ENCODE measurements at places on chromosomes 1 and 21.
A peak's percentile ranks its signal among the peaks of the same experiment; 100 is the strongest.

DNA sequence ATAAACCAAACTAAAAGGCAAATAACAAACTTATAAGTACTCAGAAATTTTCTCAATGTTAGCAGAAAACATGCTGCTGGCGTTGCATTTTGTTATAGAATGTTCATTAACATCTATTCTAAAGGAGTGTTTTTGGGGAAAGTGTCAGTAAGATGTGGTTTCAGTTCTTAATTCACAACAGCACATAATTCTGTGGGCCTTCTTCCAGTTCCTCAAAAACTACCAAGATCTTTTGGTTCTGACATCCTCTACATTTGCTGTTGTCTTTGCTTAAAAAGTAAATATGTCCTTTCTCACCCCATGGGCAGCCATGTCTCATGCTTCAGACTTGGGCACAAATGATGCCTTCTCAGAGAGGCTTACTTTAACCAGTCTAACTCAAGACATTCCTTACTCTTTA is 152.5 kb downstream of the CDC7 start:
- no peak for DNase-seq

DNA sequence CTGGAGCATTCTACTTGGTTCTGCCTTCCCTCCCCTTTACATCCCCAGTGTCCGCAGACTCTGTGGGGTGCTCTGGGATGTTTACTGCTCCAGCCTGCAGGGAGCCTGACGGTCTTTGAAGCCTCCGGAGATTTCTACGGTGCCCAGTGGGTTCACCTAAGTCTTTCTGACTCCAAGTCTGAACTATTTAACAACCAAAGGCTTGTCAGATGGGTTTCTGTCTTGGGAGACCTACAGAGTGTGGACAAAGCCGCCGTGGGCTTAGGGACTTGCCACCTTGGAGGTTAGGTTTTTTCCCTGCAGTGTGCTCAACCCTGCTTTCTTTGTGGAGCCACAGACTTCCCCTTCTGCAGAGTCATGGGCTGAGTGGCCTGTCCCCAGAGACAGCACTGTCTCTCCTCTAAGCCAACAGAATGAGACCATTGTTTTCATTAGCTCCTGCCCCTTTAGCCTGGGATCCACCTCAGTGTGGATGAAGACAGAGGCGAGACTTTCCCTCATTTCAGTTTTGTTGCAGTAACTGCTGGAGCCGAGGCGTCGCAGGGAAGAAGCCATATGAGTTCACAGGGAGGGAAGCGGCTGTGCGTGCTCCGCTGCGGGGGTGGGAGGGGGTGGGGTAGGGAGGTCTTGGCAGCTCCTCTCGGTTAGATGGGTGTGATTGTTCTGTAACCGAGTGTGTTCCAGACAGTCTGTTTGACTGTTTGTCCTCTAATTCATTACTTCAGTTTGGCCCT is 120.7 kb downstream of the CNIH3 start:
- DNase-seq = no peak

- peak; percentile 5 for DNase-seq
These were observed 113.1 kb upstream of the BMP8A start for GRCh38 chr1:39378377-39378776.

GRCh38 chr1:15384301-15384901 is 25.3 kb upstream of the EFHD2 start:
- DNase-seq = no peak

GRCh38 chr1:192700834-192701271 is 64.9 kb downstream of the RGS13 start:
- DNase-seq = no peak

- DNase-seq = no peak
These were observed 415.0 kb downstream of the DPYD start for GRCh38 chr1:97505816-97506215.

- DNase-seq = no peak
These were observed 5.0 kb upstream of the RNF2 start for GRCh38 chr1:185040408-185040735.

- DNase-seq = no peak
These were observed 73.7 kb upstream of the FGGY start for GRCh38 chr1:59223198-59223597.

DNA sequence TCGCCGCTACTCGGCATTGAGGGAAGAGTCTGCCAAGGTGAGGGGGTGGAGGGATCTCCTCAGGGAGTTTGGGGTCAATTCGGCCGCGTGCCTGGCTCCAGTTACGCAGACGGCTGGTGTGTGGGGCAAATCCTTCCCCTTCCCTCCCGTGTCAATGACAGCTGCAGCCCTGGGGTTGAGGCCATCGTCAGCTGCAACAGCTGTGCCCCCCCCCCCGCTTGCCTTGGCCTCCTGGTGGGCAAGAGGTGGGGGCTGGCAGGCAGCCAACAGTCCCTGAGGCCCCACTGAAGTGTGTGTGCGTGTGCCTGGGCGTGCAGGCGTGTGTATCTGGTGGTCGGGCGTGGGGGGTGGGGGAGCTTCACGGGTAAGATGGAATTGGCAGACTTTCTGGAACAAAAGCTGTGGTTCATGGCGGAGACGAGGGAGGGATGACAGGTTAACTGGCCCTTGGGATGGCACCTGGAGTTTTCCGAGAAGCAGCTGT is 25.6 kb downstream of the PPFIA4 start:
- no peak for DNase-seq

DNA sequence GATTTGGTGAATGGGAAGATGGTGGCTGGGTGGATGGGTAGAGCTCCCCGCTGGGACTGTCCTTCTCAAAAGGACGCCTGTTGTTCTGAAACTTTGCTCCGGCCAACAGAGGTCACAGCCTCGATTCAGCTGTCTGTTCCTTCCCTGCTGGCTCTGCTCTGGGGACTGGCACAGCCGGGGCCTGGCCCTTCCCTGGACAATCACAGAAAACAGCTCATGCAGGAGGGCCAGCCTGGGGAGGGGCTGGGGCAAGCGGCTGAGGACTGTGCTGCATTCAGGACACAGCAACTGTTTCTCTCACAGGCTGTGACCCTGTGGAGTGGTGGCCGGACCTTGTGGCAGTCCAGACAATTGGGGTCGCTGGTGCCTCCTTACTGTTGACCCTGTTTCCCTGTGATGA is 110.7 kb upstream of the TMEM51 start:
- no peak for DNase-seq

DNA sequence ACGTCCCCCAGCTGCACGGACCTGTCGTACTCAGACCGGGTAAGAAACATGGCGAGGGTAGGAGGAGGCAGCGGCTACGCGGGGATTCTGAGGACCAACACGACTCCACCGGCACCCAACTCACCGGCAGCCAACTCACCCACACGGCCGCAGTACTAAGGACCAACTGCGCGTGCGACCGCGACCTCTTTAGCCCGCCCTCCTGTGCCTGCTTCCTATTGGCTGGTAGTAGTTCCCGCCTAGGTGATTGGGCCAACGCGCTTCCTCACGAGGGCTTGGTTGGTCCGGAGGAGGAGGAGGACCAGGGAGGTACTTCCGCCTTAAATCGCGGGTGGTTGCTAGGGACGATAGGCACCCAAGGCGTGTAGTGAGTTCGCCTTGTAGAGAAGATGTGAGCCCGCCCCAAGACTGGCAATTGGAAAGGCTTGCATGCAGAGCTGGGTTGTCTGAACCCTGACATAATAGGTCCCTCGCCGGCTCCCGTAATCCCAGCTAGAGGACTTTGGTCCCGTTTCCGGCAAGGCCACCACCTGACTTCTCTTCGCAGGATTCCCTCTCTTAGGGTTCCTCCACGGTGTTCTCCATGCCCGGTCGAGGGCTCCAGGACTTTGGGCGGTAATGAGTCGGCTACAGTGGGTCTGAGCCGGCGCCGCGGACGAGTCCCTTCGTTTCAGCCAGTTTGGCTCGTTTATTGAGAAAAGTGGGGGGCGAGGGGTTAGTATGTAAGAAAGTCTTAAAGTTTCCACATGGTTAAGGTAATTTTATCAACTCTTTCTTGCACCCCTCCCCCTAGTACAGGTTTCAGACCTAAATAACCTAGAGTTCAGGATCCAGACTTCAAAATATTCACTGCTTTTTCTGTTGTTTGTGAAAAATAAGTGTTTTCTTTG is at the start of gene PSMA5:
TSS of gene PSMA5 (minus strand) at position 168 of the 890 bp plus-strand sequence. CDS start at position 50, 118 bp downstream.
- DNase-seq = peak; percentile 99

GRCh38 chr1:161379071-161379470 is 11.4 kb upstream of the CFAP126 start:
- DNase-seq = no peak

- DNase-seq = no peak
These were observed 1.3 kb downstream of the NEK7 start for GRCh38 chr1:198157847-198158725.

DNA sequence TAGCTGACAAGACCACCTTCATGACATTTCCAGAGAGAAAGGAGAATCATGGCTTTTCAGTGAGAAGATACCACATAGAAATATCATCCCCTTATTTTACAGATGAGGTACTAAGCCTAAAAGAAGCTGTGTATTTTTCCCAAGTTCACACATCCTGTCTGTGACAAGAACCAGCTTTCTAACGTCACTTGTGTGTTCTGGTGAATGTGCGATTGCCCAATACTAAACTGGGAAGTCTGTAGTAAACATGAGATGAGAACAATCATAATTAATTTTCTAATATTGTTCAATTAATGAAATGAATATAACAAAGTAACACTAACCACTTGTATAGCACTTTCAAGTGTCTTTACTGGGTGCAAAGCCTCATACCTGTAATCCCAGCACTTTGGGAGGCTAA is 46.0 kb downstream of the PTGER3 start:
- DNase-seq = no peak

GRCh38 chr1:24902471-24902891 is 27.6 kb downstream of the RUNX3 start:
- DNase-seq = no peak

DNA sequence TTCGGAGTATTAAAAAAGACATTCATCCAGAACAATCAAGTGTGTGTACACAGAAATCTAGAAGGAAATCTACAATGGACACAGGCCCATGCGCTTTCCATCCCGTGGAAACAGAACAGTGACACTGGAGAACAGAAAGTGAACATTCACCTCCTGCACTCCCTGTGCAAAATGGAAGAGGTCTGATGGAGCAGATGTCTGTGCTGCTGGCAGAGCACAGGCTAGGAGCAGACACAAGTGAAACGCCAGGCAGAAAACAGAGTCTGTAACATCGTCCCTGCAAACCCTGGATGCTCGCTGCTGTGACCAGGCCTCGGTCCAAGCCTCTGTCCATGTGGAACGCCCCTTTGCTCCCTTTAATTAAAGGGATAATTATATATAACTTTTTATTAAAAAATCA is 36.1 kb downstream of the SLC45A1 start:
- DNase-seq = no peak

DNA sequence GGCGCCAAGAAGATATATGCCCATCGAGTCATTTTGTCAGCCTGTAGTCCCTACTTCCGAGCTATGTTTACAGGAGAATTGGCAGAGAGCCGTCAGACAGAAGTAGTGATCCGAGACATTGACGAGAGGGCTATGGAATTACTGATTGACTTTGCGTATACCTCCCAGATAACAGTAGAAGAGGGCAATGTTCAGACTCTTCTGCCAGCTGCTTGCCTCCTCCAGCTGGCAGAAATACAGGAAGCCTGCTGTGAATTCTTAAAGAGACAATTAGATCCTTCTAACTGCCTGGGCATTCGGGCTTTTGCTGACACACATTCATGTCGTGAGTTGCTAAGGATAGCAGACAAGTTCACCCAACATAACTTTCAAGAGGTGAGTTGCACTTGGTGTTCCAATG is 19.1 kb downstream of the KLHL20 start:
- no peak for DNase-seq

DNA sequence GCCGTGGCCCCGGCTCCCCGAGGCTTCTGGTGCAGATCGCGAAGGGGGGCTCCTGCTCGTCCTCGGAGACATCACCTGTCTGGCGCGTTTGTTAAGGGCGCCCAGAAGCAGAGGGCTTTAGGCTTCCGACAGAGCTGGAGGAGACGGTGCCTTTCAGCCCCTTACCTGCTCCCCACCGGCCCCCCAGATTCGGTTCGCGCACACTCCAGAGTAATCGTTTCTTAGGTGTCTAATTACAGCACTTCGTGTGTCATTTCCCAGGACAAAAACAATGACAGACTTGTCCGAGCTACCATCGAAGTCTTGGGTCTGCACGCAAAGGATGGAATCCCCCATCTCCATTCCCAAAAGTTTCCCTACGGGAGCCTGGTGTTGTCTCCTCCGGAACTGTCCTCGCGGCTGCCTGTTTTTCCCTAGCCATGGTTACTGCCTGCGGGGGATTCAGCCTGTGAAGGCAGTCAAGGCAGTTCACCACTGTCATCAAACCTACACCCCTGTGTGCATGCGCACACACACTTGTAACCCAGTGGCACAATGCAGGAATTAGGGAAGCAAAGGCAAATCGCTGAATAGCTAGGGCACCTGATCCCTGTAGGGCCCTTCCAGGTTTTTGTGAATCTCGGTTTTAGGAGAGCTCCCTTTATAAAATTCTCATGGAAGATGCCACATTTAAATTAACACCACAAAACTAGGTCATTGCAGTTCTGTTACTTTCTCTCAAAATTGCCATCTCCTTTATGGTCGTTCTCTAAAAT is 738 bp upstream of the CDC42BPA start:
- no peak for DNase-seq

GRCh38 chr1:239739919-239740318 is 351.8 kb upstream of the FMN2 start:
- DNase-seq = no peak

DNA sequence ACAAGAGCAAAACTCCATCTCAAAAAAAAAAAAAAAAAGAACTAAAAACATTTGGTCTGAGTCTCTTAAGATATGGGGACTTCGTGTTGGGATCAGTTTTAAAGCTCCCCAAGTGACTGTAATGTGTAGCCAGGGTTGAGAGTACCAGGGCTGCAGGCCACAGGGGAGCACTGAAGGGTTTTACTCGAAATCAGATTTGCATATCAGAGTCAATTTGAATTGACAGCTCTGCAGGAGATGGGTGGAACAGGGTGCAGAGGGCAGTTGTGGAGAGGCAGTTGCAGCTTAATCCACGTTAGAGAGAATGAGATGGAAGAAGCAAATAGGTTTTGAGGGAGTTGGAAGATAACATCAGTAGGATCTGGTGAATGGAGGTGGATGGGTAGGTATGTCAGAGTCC is 20.6 kb upstream of the ELOA start:
- DNase-seq = no peak

- DNase-seq = no peak
These were observed 215.8 kb upstream of the JUN start for GRCh38 chr1:58999676-59000075.

DNA sequence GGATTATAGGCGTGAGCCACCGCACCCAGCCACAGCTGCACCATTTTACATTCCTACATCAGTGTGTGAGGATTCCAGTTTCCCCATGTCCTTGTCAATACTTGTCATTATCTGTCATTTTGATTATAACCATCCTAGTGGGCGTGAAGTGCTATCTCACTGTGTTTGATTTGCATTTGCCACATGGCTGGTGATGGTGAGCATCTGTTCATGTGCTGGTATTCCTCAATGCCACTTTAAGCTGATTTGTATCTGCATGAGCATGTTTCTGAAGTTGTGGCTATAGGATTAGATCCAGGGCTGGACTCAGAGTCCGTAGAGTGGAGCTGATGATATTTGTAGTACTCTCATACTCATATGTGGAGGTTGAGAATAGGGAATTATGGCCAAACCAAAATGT is 36.6 kb downstream of the SRRM1 start:
- no peak for DNase-seq

- DNase-seq = no peak
These were observed 35.5 kb downstream of the MAN1C1 start for GRCh38 chr1:25651824-25652741.
